Neural progenitor cell (in vitro differentiated cells): ENCODE measurements at places on chromosomes 3 and 15.
A peak's percentile ranks its signal among the peaks of the same experiment; 100 is the strongest.

- DNase-seq: peak; percentile 66
Measured at GRCh38 chr15:55742498-55742926, 440 bp downstream of the PRTG start.

DNA sequence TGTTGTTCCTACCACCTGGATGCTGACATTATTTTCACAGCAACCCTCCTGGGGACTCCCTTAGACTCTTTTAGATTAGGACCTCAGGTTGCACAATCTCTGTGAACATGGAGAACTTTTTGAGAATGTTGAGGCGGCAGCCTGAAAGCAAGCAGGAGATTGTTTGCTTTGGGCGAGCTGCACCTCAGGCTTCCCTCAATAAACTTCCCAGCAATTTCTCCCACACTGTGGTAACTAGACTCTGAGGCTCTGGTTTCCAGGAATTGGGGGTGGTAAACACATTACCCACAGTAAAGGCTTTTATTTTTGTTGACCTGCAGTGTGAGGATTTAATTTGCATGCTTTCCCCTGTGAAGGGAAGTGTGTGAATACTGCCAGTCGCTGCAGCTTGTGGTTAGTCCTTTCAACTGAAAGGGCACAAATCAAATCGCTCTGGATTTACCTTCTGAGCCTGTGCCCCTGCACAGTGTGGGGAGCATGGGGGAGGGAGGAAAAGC lies 35.2 kb upstream of the SIAH2 start:
- DNase-seq: peak; percentile 64

GRCh38 chr3:77869423-77869822 lies 829.5 kb downstream of the ROBO2 start:
- no peak for DNase-seq

DNA sequence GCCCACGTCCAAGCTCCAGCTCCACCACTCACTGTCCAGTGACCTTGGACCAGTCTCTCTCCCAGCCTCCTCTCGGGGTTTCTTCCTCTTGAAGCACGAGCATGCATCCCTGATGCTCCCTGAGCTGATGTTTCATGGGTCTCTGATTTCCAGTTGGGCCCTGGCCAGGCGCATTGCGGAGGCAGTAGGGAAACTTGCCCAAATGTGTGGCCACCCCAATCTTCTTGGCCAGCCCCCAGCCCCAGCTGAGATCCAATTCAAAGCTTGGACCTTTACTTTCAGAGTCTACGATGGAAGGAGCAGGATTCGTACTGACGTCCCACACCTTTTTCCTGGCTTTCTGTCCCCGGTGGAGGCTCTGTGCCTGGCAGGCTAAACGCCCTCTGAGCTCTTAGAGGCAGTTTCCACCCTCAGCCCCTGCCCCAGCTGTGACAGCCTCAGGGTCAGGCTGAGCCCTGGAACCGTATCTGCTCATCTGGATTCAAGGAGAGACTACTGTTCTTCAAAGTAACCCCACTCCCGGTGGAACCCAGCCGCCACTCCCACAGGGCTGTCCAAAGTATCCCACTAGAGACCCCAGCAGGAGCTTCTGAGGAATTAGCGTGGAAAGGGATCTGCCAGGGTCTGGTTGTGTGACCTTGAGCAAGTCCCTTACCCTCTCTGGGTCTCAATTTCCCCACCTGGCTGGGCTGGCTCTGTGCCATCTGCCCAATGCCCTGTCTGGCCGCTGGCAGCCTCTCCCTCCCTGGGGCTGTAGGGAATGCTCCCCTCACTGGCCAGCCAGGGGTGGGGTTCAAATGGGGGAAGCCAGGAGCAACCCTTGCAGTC lies 37.4 kb downstream of the CPN2 start:
- peak; percentile 52 for DNase-seq

GRCh38 chr3:194905696-194906095 lies 220.0 kb downstream of the FAM43A start:
- DNase-seq: no peak

DNA sequence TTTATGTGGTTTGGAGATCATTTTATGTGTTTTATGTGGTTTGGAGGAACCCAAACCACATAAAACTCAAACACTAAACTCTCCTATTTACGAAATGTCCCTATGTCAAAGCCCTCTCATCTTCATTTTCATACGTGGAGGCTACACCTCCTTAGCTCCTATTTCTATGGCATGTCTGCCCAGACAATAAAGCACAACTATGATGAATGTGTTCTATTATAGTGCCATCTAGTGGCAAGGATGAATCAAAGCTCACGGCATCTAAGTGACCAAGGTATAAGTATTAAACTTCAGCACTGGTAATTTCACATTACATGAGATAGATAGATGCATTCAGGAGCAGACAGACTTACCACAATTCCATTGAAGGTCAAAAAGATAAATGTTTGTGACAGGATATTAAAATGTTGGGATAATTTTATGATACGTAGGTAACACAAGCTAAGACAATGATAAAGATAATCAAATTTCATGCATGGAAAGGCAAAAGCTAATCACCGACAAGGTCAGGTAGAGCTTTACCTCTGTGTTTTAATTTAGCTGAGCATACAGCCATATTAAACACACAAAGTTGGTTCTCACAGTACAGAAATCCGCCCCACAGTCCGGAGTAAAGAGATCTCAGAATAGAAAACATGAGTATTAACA lies 130.6 kb upstream of the FHIT start:
- peak; percentile 42 for DNase-seq

DNA sequence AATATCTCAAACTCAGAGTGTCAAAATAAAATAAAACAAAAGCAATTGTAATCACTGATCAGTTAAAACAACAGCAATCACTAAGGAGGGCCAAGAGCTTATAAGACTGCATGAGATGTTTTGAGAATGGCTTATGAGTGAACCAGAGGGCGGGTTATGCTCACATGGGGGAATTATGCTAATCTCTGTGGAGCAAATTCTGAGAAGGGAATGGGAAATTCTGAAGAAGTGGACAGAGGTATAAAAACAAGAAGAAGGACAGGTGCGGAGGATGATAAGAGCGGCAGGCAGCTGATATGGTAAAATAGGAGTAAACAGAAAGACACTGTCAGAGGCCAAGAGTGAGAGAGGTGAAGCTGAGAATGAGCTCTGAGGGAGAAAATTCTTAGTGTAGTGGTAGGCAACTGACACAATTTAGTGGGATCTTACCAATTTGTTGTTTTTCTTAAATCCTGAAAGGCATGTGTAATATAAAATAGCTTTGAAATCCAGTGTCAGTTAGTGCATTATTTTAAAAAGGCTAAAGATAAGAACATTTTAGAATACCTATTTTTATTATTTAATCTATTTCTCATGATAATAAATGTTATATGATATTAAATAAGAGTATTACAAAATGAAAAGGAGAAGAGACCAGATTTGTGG lies 133.8 kb downstream of the SPATA16 start:
- DNase-seq: no peak

- DNase-seq: no peak
Measured at GRCh38 chr15:73727330-73727976, 25.7 kb downstream of the INSYN1 start.

GRCh38 chr3:111331306-111331705 lies 210.7 kb upstream of the CD96 start:
- no peak for DNase-seq

DNA sequence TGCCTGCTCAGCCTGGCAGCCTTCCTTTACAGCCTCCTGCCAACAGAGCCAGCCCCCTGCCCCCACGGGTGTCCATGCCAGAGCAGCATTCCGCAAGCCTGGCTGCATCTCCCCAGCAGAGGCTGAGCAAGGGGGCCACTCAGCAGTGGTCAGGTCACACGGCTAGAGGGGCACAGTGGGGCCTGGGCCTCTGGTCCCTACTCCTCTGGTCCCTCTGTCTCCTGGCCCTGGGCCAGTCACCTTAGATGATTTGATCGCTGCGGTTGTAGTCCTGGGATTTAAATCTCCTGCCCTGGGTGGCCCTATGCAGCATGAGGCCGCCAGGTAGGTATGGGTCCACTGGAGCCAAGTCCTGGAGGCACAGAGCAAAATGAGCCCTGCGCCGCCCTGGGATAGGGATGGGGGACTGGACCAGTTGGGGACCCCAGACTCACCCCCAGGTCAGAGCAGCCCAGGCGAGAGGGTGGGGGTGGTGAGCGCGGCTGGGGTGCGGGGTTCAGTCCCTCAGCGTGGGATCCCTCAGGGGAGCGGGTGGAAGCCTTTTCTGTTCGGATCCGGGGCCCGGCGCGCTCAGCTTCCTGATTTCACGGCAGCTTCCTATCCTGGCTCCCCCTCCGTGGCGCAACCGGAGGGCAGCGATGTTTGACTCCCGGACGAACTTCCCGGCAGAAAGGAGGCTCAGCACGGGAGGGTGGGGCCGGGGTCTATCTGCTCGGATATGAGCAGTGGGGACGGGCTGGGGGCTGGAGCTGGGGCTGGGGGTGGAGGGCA lies at the start of gene ZBTB47:
Gene ZBTB47, plus strand, starts transcription at position 138 of the 771 bp plus-strand sequence. CDS start 4,659 bp downstream, outside the sequence.
- peak; percentile 41 for DNase-seq

DNA sequence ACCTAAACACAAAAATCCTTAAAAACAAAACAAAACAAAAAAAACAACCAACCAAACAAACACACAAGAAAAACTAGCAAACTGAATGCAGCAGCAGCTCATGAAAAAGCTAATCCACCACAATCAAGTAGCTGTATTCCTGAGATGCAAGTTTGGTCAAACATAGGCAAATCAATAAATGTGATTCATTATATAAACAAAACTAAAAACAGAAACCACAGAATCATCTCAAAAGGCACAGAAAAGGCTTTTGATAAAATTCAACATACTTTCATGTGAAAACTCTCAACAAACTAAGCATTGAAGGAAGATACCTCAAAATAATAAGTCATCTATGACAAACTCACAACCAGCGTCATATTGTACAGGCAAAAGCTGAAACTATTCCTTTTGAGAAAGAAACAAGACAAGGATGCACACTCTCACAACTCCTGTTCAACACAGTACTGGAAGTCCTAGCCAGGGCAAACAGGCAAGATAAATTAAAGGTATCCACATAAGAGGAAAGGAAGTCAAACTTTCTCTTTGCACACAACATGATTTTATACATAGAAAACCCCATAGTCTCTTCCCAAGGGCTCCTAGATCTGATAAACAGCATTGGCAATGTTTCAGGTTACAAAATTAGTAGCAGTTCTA lies 495.1 kb upstream of the SGO1 start:
- no peak for DNase-seq

DNA sequence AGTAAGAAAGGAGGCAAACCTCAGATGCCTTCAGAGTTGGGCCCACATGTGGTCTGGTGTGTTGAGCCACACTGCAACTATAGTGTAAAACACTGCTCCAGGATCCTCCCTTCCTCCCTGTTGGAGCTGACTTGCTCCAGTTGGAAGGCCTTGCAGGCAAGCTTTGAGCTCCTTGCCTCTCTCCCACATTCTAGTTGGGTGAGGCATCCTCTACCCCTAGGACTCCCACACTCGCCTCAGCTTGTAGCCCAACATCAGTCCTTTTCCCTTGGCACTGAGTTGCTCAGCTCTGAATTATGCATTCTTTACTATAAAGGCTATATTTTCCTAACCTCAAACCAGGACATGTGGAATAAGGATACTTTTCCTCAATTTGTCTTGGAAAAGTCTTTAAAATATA lies 143.9 kb downstream of the NECTIN3 start:
- no peak for DNase-seq

DNA sequence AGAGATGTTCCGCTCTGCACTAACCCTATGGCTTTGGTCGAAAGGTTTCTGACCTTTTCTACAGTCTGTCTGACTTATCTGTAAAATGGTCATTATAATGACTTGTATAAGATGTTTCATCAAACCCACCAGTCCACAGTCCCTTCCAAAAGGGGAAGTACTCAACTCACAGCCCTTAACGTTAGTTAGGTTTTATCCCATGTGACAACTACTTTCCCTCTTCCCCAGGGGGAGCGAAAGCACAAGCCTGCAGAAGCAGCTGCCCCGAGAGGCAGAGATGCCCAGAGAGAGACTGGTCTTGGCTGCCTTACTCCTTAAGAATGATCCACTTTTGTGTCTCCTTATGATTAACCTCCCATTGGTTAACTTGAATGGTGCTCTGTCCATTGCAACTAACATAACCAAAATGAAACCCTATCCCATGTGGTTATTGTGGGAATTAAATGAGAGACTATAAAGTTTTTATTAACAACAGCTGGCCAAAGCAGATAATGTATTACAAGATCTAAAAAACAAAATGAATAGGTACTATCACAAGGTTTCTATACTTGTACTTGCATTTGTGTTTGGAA lies 6.4 kb downstream of the ASTE1 start:
- peak; percentile 22 for DNase-seq

DNA sequence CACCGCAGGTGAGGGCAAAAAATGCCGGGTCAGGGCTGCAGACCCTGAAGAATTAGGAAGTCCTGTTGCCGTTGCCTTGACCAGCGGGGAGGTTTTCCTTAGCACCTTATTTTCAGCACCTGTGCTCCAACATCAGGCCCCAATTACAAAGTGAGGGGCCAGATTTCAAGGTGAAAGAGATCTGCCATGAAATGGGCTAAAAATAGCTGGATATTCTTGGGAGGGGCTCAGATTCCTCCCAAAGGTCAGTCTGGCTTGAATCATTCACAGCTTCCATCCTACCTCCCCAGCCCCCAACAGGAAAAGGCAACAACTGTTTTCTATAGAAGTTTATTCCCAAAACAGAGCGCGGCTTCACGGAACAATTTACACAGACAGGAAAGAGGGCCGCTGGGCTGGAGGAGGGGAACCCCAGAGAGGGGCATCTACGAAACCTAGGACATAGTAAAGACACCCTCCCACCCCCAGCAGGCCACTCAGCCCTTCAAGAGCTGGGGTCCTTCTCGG lies 941 bp upstream of the SLC26A6 start:
- DNase-seq: no peak

DNA sequence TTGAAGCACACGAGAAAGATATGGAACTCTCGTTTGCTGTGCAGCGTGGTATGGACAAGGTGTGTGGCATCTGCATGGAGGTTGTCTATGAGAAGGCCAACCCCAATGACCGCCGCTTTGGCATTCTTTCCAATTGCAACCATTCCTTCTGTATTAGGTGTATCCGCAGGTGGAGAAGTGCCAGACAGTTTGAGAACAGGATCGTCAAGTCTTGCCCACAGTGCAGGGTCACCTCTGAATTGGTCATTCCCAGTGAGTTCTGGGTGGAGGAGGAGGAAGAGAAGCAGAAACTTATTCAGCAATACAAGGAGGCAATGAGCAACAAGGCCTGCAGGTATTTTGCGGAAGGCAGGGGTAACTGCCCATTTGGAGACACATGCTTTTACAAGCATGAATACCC lies 1.2 kb downstream of the MKRN3 start:
- DNase-seq: no peak

- DNase-seq: no peak
Measured at GRCh38 chr15:73681856-73682599, 2.2 kb upstream of the CD276 start.
